ENCODE measurements at places on chromosomes 7 and 10.

DNA sequence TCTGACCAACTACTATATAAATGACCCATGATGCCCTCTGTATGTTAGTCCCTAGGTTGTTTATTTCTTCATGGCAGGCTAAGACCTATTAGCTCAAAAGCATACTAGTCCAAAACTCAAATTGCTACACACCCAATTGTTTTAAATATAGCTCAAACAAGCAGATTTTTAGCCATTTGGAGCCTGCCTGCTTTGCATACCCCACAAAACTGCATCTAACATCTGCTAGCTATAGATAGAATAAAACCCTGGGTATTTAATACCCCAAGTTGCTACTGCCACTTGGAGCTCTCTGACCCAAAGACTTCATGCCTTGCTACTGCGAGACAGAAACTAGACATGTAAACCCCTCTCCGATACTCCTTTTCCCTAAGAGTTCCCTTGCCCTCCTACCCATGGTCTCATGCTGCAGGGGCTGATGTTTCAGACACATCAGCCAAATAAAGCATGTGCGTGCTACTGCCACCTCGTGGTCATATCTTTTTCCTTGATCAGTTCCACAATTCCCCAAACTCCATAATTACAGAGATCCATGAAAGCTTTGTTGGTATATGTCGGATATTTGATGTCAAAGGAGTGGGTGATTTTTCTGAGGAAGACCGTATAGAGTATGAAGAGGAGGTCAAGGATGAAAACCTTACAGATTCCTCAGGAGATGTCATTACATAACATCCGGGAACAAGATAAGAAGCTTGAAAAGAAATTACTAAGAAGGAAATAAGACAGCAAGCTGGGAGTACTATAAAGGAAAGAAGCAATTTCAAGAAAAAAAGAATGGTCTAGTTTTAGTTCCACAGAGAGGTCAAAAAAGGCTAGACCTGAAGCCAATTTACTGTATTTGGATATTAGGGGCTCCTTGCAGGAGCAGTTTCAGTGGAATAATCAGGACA is 386.6 kb downstream of the SH2D4B start:
- DNase-seq = no peak

DNA sequence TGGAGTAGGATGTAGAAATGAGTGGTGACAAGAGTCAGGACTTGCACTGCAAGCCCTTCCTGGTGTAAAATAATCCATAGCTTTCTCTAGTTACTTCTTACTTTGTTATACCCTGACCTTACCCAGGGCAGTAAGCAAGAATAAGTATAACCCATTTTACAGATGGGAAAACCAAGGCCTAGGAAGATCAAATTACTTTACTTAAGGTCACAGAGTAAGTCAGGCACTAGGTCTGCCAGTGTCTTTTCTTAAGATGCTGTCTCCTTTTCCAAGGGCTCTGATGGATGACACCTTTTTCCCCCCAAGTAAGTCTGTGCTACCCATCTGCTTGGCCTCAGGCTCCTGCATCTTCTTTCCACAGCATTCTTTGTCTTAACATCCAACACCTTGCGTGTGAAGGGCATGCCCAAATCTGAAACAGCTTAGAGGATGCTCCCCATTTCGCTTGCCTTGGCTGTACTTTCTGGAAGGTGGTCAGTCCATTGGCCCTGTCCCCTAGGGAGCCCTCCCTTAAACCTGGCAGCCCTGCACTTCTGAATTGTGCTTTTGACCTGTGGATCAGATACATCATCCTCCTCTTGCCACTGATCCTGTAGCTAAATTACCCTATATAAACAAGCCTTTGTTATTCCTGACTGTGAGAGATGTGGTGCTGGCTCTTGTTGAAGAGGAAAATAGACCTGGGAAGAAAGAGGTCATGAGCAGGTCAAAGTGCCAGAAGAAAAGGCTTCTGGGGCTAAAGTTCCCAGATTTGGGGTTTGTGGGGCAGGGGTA is 168.6 kb downstream of the LRMDA start:
- DNase-seq = no peak

GRCh38 chr10:63206997-63207811 is 74.1 kb downstream of the NRBF2 start:
- DNase-seq = no peak

DNA sequence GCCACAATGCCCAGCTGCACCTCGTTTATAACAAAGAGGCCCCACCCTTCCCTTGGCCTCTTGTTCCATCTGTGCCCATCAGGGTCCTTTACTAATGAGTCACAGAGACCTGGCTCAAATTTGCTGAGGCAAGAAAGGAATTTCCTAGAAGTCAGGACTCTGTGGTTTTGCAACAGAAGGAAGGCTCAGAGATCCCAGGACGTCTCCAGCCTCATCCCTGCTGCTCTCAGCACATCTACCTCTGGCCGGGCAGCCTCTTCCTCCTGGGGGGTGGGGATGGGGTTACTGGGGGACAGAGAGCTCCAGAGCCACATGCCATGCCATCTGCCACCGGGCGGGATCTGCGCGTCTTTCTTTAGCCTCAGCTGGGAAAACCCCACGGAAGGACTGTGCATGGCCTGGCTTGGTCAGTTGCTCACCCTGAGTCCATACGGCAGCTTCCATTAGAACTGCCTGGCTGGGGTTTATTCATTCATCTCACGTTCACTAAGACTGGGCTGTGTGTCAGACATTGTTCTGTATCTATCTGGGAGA is 41.9 kb upstream of the PSMG3 start:
- no peak for DNase-seq

Measured in activated T-cell treated with anti-CD3 and anti-CD28 coated beads for 4 hours (primary cell).